ENCODE measurements at places on chromosomes 3 and 15.

DNA sequence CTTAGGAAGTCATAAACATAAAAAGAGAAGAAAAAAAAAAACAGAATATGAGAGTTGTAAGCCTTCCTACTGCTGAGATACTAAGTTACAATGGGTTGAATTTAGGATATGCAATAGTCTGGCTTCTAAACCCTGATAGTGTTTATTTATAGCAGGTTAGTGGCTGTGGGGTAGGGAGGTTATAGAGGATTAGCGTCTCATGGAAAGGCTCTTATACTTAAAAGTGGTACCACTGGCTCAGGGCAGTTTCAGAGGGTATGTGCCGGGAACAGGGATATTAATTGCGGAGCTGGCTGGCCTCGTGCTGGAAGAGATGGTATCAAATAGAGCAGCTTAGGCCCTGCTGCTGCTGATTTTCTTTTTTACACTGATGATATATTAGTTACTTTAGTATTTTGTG, 60.8 kb downstream of the PFN2 start:
- DNase-seq, result no peak

GRCh38 chr3:17602126-17602525, 140.3 kb downstream of the TBC1D5 start:
- DNase-seq, result no peak

GRCh38 chr3:10015461-10015904, 10.8 kb upstream of the FANCD2 start:
- no peak for DNase-seq

DNA sequence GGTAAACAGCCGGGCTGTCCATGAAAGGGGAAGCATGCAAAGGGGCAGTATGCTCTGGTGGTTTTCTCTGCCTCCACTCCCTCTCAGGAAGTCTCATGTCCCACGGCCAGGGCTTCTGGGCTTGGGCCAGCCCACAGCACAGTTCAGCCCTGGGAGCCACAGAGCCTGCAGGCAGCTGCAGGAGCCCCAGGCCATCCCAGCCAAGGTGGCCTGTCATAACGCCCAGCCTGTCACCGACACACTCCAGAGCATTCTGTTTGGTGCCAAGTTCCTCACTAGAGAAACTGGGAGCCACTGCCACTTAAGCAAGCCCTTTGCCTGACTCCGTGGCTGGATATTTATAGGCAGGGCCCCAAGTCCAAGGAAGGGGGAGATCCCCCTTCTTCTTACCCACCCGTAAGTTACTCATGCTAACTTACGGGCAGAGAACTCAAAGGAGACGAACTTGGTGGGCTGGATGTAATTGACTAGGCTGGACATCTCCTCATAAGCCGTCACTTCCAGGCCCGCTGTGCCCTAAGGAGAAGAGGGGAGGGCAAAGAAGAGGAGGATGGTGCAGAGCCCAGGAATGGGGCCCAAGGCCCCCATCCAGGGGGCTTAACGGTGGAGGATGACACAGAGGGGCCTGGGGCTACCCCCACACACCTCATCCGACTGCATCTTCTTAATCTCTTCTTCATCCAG, 11.7 kb downstream of the PLCB2 start:
- DNase-seq, result no peak

GRCh38 chr15:98682992-98683701, 34.8 kb downstream of the IGF1R start:
- no peak for DNase-seq

DNA sequence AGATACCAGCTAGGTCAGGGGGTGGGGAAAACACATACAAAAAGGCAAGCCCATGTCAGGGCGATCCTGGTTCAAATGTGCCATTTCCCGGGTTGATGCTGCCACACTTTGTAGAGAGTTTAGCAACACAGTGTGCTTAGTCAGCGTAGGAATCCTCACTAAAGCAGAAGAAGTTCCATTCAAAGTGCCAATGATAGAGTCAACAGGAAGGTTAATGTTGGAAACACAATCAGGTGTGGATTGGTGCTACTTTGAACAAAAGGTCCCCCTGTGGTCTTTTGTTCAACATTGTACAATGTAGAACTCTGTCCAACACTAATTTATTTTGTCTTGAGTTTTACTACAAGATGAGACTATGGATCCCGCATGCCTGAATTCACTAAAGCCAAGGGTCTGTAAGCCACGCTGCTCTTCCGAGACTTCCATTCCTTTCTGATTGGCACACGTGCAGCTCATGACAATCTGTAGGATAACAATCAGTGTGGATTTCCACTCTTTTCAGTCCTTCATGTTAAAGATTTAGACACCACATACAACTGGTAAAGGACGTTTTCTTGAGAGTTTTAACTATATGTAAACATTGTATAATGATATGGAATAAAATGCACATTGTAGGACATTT, 28.9 kb downstream of the TPM1 start:
- no peak for DNase-seq

DNA sequence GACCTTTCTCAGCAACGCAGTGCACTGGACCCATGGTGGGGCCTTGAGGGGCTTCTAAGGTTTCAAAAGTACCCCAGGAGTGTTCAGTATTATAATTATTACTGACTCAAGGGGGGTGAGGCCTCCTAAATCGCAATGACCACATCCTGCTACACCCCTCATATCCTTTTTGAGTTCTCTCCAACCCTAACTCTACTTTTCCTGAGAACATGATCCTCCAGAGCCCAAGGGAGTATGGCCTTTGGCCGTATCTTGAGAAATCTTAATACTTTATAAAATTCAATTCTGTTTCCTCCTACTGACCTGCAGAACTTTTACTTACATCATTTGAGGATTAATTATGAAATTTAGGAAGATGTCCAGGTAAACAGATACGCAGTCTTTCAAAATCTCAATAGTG, 30.4 kb upstream of the RARRES1 start:
- DNase-seq, result no peak

- no peak for DNase-seq
Measured at GRCh38 chr3:15858547-15859506, 61.0 kb upstream of the ANKRD28 start.

GRCh38 chr15:35880896-35881295, 334.9 kb upstream of the DPH6 start:
- DNase-seq, result no peak

GRCh38 chr3:131796558-131797198, 238.1 kb downstream of the CPNE4 start:
- DNase-seq, result peak; percentile 19

- DNase-seq, result no peak
Measured at GRCh38 chr3:59249004-59249403, 199.2 kb upstream of the CFAP20DC start.

GRCh38 chr15:99682455-99682854, 50.8 kb downstream of the LYSMD4 start:
- no peak for DNase-seq

- DNase-seq, result no peak
Measured at GRCh38 chr3:12818773-12819172, 22.3 kb downstream of the CAND2 start.

DNA sequence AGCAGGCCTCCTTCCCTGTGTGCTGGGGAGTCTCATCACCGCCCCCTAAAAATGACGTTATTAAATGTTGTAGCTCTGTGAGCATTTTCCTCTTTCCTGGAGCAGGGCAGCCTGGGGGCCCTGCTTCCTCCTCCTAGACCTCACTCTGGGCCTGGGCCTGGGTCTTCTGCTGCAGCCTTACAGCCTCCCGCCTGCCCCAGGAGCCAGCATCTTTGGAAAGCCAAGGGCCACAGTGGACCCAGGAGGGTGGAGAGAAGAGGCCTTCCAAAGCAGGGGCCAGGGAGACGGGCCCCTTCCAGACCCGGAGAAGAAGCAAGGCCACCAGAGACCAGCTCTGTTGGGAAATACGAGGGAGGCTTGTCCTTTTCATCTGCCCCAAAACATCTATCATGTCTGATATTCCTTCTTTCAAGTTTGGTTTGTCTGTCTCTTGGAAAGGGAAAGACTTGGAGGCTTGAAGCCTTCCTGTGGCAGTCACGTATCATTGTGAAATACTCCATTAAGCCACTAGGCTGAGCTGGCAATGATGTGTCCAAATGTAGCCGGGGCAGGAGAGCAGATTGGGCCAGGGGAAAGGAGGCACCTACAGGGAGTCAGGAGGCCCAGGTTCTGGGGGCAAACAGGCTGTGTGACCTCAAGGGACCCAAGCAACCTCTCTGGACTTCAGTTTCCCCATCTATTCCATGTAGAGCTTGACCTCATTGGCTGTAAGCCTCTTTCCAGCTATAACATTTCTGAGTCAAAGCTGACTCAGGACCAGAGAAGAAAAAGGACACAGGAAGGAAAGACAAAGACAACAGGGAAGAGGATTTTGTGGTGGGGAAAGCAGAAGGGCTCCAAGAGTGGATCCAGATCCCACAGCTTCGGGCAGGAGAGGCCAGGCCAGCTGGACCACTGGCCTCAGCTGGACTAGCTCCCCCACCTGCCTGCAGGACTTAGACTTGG, 31.1 kb downstream of the CYP11A1 start:
- DNase-seq, result no peak

DNA sequence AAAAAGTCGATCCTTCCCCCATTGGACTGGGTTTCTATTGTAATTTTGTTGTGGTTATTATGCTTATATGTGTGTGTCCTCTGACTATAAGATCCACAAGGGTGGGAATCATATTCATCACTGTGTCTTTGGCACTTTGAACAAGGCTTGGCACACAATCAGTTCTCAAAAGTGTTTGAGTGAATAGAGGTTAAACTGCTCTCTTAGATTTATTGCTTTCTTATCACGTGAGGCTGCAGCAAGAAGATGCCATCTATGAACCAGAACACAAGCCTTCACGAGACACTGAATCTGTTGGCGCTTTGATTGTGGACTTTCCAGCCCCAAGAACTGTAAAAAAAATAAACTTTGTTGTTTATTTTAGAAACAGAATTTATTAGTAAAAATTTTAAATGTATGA, 295.0 kb upstream of the MDFIC2 start:
- no peak for DNase-seq

GRCh38 chr3:184648636-184649035, 63.2 kb downstream of the MAGEF1 start:
- DNase-seq, result no peak

GRCh38 chr3:16311960-16312451, 47.0 kb downstream of the OXNAD1 start:
- DNase-seq, result peak; percentile 79

GRCh38 chr3:193560091-193560490, 5.4 kb upstream of the ATP13A4 start:
- no peak for DNase-seq

DNA sequence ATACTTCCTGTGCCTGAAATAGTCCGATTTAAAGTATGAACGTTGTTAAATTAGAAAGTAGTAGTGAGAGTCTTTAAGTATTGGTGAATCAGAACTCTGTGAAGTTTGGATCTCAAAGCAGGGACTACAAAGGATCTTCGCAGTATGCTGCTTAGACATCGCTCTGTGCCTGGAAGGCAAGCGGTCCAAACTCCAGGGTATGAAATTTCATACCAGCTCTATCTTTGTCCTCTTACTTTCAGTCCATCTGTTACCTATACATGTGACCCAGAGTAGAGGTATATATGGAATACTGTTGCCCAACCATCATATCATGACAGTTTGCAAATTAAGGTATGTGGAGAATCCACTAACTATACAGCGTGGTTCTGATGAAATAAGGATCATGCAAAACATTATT, 34.5 kb downstream of the VPS8 start:
- no peak for DNase-seq

DNA sequence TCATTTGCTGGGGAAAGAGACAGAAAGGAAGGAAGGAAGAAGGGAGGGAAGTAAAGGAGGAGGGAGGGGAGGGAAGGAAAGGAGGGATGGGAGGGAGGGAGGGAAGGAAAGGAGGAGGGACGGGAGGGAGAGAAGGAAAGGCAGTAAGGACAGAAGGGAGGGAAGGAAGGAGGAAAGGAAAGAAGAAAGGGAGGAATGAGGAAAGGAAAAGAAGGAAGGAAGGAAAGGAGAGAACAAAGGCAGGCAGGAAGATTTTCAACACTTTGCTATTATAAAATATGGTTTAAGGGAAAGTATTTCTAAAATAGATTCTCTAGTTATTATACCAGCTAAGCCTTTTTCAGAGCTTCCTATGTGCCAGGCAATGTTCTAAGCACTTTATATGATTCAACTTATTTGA, 278.0 kb upstream of the LYSMD4 start:
- DNase-seq, result no peak

- no peak for DNase-seq
Measured at GRCh38 chr15:99390667-99391066, 139.4 kb downstream of the LRRC28 start.

Measured in bone marrow (tissue), 2 donors.